Cerebellar nuclear complex (tissue), 1 donor: ENCODE measurements at places on chromosomes 7 and 10.

DNA sequence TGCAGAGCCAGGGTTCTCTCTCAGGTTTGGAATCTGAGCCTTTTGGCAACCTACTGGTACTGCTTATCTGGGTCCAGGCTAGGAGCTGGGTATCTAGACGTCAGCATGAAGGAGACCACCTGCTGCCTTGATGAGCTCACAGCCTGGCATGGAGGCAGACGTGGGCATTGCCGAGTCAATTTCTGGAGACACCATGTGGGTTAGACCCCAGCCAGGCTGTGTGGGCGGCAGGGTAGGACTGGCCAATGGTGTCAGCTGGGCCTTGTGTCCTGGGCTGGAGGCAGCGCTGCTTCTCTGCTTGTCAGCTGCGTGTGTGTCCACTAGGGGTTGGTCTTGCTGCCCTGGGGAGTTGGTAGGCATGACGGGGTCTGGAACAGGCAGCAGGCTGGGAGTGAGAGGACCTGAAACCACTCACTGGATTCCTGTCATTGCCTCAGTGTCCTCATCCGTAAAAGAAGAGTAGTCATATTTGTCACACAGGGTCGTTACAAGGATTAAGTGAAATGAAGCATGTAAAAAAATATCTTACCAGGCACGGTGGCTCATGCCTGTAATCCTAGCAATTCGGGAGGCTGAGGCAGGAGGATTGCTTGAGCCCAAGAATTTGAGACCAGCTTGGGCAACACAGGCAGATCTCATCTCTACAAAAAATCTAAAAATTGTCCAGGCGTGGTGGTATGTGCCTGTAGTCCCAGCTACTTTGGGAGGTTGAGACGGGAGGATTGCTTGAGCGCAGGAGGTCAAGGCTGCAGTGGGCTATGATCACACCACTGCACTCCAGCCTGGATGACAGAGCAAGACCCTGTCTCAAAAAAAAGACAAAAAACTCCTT, 31.7 kb upstream of the ANKRD2 start:
- DNase-seq: no peak

- no peak for DNase-seq
Observed at GRCh38 chr7:28136420-28136819, 44.2 kb downstream of the JAZF1 start.

DNA sequence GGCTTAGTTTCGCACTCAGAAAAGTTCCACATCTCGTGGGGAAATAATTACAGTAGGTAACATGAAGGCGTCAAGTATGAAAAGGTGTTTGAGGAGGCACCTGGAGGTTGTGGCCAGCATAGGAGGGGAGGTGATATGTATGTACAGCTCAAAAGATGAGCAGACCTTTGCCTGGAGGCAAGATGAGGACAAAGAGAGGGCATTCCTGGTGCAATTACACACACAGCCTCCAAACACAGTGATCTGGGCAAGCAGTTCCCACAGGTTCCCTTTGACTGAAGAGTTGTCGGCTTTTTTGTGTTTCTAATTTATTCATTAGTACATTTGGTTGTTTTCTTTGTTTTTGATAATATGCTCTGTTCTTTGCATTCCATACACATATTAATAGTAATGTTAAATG, 46.9 kb downstream of the CDK14 start:
- no peak for DNase-seq

- no peak for DNase-seq
Observed at GRCh38 chr7:157961731-157962457, 625.1 kb downstream of the DNAJB6 start.

- DNase-seq: no peak
Observed at GRCh38 chr7:99089914-99090629, 53.8 kb downstream of the SMURF1 start.

- DNase-seq: no peak
Observed at GRCh38 chr10:77034240-77034639, 603.4 kb downstream of the KCNMA1 start.

- DNase-seq: no peak
Observed at GRCh38 chr7:116653204-116653603, 18.8 kb upstream of the MET start.

GRCh38 chr10:94412449-94412848, 10.1 kb downstream of the TBC1D12 start:
- no peak for DNase-seq

GRCh38 chr10:125370578-125370977, 210.2 kb upstream of the CTBP2 start:
- DNase-seq: no peak

DNA sequence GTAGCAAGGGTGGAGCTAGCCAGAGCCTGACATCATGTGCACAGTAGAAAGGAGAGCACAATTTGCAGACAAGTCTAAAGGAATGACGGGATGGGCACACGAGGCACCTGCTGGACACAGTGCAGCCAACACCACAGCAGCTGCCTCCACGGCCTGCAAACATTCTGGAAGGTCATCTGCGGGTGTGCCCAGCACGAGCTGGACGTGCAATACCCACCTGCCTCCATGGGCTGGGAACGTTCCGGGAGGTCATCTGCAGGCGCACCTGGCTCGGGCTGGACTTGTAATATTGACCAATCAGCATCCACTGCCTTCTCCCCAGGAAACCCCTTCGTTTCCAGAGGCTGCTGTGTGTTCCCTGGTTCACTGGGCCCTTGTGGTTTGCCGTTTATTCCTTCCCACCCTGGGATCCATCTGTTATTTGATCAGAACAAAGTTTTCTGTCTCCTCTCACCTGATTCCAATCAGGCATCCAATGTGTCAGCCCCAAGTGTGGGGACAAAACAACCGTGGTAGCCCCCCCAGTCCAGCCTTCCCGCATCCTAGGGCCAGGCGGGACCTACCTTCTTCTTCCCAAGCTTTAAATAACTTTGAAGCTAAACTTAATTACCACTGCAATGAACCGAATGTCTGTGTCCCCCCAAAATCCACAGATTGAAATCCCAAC, 243.4 kb upstream of the PPP2R2D start:
- DNase-seq: no peak

GRCh38 chr10:76769582-76769981, 868.0 kb downstream of the KCNMA1 start:
- no peak for DNase-seq

GRCh38 chr7:10662982-10663884, 310.4 kb upstream of the PHF14 start:
- peak; percentile 83 for DNase-seq

DNA sequence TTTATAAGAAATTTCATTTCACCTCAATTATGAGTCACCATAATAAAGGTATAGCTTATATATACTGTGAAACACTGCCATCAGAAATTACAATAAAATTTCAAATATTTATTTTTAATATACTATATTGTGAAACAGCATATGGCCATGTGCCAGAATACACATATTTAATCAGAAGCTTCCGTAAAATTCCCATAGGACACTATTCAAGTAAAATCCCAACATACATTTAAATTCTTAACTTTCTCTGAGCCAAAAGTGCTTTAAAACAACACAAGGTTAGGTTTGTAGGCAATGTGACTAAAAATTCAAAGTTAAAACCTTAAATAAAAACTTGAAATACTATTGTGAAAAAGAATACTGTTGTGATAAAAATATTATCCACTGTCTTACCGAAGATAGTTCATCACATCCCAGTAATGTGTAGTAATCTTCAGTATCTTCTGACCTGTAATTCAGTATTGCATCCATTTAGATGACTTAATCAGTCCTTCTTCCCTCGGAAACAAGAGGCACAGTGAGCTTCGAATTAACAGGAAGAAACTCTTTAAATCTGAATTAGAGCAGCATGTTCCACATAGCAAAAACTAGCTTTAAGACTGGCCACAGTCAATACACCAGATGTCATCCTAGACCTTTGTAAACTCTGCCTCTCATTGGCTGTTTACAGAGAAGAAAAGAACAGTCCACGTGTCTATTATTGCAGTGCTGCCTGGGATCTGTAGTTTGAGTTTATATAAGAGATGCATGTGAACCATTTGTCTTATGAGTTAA, at the start of gene DNAJC12:
TSS of gene DNAJC12 (minus strand) at position 648 of the 774 bp plus-strand sequence. CDS start at position 471, 177 bp downstream.
- peak; percentile 94 for DNase-seq

DNA sequence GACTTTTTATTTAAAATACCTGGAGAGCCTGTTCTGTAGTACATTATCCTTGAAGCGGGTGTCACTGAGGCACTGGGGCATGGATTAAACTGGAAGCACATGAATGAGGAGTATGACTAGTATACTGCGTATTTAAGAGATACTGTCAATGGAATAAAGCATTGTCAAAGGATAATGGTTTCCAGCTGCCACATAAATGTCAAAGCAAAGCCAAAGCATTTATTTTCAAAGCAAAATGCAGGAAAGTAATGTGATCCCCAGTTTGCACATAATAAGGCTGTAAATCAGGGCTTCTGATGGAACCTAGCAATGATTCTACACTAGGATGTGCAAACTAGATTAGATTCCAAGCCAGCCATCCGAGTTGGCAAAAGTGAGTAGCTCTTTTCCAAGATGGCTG, 240.1 kb downstream of the POU6F2 start:
- no peak for DNase-seq

- DNase-seq: no peak
Observed at GRCh38 chr10:59324597-59324996, 37.8 kb downstream of the FAM13C start.

GRCh38 chr10:112653215-112653614, 206.2 kb downstream of the VTI1A start:
- DNase-seq: no peak

DNA sequence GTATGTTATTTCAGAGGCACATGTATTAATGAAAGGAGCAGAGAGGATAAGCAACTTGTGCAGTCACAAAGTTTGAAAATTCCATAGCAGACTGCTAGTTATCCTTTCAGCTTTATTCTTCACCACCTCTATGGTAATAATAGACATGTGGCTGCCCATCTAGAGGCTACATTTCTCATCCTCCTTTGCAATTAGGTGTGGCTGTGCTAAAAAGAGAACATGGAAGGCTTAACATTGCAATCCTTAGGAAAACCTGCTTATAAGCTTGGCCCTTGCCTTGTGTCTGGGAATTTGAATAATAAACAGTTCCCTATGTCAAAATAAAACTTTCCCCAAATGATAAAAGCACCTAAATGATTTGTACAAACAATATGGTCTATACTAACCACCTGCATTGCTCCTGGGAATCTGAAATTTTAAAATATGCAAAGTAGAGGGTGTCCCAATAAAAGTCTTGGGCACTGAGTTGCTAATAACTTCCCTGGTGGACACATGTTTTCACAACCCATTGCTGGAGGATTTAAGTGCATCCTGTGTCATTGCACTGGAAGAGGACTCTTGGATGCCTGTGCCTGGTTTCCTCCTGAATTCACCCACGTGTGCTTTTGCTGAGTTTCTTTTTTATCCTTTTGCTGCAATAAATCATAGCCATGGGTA, 30.5 kb downstream of the IL6 start:
- no peak for DNase-seq

DNA sequence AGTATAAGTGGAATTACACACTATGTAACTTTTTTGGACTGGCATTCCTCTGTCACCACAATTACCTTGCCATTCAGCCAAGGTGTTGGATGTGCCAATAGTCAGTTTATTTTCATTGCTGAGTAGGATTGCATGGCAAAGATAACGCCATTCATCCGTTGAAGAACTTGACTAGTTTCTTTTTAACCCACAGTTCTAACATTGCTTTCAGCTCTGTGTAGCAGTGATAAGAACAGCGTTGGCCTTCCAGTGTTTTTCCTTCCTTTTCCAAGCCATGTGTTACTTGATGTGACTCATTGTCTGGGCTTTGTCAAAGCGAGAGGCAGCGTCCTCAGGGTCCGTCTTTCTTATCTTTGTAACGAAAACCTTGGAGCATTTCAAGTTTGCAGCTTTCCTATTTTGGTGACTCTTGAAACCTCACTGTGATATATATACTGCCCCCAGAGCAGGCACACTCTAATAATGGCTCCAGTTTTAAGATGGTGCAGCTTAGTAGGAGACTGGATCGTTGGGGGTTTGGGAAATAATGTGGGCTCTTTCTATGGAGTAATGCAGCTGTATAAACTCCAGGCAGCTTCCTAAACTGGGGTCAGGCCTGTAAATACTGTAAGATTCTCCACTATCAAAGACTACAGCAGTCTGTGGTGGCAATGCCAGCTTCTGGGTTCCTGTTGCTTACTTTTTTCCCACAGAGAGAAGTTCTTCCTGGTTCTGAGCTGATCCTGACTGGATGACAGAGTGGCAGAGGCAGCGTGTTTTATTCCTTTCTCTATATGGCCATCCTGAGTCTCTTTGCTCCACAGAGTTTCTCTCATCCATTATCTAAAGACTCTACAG, 41.7 kb downstream of the AKR1E2 start:
- DNase-seq: no peak

GRCh38 chr7:139362302-139362701, 2.6 kb downstream of the LUC7L2 start:
- no peak for DNase-seq

DNA sequence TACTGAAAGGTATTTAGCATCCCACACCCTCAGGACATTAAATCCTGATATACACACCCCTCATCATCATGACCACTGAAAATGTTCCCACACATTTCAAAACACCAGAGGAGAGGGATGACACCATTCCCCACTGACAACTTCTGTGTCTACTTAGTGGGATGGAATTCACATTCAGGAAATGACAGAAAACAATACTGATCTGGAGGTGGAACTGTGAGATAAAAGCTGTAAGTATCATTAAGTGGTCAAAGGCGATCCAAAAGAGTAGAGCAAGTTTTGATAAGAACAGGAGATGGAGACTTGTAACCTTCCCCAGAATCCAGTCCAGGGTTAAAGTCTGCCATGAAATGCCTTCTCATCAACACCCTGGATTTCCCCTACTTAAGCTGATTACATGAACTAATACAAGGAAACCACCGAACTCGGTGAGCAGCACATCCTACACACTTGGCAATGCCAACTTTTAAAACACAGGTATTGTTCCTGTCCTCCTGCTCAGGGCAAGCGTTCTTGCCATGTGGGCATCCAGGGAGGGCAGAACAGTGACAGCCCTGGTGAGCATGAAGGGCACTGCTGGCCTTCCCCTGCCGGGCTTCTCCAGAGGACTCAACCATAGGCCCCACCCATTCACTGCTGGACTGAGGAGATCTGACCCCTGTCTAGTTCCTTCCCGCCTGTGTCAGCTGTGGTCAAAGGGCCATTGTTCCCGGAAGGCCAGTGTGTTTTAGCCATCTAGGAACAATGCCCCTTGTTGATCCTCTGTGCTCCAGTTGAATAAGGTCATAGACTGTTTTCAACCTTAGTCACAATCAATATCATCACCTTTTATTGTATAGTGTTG, 85.0 kb downstream of the SGMS1 start:
- DNase-seq: no peak

GRCh38 chr10:75718991-75719390, 287.6 kb downstream of the LRMDA start:
- no peak for DNase-seq

DNA sequence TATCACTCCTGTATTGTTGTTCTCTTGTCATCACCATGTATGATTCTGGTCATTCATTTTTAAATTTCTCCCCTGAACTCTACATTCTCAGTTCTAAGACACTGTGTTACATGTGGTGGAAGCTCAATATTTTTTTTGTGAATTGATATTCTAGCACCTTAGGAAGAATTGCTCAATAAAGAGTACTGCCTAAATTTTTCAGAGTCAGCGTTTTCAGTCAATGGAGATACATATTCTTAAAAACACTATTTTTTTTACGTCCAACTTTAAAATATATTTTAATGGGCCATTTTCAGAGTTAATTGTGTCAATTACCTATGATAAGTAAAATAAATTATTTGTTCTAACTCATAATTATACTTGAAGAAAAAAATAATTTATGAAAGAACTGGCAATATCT, 210.4 kb upstream of the PLXDC2 start:
- no peak for DNase-seq
